ENCODE measurements at places on chromosomes 1 and 21. TPM values are rescaled to one million over a fixed set of nuclear protein-coding genes. Genes with fewer than 3 reads are reported as not detected.

TDRD10 gene
- not detected for total RNA-seq

CHIA gene
- not detected for total RNA-seq

SPRR2E gene
- not detected for total RNA-seq

DNA sequence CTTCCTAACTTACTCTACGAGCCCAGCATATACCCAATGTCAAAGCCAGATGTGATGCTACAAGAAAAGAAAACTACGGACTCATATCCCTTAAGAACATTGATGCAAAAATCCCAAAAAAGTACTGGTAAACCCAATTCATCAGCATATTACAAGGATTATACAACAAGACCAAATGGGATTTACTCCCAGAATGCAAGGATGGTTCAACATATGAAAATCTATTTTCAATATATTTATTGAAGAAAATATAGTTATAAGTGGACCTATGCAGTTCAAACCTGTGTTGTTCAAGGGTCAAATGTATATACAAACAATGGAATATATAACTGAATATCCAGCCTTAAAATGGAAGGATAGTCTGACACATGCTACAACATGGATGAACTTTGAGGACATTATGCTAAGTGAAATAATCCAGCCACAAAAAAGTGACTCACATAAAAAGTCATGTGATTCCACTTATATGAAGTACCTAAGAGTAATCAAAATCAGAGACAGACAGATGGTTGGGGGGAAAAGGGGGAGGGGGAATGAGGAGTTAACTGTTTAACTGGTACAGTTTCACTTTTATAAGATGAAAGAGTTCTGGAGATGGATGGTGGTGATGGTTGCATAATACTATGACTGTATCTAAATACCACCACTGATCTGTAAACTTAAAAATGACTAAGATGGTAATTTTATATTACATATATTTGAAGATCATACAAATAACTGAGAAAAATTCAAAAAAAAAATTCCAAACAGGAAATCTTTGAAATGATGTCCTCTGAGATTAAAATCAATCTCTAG is 3.7 kb upstream of the KLF18 start:
- no peak for DNase-seq

DNA sequence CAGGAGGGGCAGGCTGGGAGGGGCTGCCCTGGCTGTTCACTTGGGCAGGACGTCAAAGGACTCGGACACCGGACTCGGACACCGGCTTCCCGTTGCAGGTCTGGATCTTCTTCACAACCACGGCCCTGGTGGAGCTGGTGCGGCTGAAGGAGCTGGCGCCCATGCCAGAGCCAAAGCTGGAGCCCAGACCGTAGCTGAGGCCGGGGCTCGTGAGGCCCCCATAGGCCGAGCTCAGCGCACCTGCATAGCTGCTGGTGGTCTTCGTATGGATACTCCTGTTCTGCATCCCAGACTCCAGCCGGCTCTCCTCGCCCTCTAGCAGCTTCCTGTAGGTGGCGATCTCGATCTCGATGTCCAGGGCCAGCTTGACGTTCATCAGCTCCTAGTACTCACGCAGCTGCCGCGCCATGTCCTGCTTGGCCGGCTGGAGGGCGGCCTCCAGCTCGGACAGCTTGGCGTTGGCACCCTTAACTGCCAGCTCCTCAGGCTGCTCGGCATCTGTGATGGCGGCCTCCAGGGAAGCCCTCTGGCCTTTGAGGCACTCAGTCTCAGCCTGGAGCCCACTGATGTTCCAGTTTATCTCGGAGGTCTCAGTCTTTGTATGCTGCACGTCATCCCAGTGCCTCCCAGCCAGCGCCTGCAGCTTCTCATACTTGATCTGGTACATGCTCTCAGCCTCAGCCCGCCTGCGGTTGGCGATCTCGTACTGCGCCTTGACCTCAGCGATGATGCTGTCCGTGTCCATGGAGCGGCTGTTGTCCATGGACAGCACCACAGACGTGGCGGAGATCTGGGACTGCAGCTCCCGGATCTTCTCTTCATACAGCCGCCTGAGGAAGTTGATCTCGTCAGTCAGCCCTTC is 15.1 kb upstream of the KLF17 start:
- DNase-seq = peak; percentile 12

- DNase-seq = no peak
These were observed at the start of gene ESRRG for GRCh38 chr1:216723274-216723780. TSS of gene ESRRG (minus strand) at chr1:216723429. CDS start at chr1:216723299, 130 bp downstream.

DNA sequence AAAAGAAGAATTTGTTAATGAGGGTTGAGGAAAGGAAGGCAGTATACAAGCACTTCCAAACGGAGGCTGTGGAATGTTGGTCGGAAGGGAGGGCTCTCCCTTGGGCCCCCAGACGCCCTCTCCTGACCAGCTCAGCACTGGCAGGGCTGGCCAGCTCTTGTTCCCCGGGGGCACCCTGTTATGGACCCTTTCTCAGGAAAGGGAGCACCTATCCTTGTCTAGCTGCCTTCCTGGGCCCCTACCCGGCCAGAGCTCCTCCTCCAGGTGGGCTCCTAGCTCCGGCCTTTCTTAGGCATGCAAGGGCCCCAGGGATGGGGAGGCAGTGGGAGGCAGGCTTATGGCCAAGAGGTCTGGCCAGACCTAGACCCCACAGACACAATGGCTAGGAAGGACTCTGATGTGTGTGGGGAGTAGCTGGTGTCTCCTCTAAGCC is 926 bp downstream of the BLACAT1 start:
- DNase-seq = no peak

DNA sequence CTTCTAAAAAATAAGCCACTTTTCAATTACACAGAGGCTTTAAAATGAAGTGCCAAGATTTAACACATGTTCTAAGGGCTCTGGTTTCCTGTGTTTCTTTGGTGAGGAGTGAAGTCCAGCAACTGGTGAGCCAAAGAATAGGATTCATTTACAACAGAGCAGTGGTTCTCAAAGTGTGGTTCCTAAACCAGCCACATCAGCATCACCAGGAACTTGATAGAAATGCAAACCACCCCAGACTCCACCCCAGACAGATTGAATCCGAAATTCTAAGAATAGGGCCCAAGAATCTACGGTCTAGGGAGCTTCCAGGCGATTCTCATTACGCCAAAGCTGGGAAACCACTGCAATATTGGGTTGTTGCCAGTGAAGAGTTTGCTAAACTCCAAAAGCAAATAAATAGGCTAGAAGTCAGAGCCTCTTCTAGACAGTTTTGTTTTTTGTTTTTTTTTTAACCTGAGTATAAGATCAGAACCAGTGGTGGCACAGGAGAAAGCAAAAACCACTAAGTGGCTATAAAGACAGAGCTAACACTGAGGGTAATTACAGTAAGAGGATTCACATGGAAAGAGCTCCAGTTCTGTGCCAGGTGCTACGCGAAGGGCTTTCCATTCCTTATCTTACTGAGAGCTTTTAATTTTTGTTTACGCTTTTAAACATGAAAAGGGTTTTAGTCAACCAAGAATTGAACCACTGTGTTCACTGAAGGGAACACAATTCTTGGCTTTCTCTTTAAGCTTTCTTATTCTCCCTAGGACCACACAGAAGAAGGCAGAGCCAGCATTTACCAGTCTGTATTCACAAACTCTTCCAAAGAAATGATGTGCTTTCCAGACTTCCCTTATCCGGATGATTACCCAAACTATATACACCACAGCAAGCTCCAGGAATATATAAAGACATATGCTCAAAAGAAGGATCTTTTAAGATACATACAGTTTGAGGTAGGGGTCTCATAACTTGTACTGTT is 42.4 kb upstream of the FMO2 start:
- DNase-seq = peak; percentile 78

DNA sequence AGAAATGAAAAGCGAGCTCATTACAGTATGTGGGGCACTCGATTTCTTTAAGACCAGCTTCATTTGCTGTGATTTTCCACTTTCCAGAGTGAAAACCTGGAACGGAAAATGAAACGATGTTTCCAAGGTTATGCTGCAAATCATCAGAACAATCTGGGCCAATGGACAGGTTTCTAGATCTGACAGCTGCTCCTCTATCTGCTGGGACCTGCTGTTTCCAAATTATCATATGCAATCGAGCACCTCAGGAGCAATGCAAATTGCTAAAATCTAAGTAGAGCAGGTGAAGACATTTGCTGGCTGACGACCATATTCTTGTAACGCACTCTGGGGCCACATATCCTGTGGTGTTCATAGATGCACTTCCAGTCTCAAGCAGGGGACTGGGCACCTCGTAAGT is 39.7 kb upstream of the TIAM1 start:
- DNase-seq = no peak

DNA sequence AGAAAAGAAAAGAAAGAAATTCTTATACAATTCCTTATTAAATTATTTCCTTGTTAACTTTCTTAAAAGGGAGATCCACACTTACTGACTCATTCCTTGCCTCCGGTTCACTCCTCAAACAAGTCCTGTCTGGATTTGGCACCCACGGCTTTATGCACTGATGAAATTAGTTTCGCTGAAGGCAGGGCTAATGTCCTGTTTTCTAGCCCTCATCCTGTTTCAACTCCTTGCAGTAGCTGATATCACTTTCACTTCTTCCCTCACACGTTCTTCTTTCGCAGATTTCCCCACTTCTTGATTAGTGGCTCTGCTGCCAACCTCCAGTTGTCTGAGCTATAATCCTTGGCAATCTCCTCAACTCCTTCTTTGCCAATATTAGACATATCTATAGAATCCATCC is 215.2 kb downstream of the URB2 start:
- no peak for DNase-seq

Measured in SJSA1 (cell line).